ENCODE measurements at places on chromosomes 4 and X.

- DNase-seq: no peak
Measured at GRCh38 chrX:50609796-50610195, 139.2 kb upstream of the DGKK start.

DNA sequence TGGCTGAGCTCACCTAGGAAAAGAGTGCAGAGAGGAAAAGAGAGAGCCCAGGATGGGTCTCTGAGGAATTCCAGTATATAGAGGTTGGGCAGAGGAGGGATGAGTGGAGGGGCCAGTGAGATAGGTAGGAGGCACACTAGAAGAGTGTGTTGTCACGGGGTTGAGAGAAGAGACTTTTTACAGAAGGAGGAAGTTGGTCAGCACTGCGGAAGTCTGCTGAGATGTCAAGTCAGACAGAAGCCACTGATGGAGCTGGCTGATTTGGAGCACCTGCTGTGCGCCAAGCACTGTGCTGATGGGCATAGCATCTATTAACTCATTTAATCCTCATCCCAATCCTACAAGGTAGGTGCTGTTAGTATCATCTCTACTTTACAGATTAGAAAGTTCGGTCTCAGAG lies 60.4 kb downstream of the EFNB1 start:
- no peak for DNase-seq

GRCh38 chr4:472881-473569 lies 25.9 kb downstream of the ZNF721 start:
- no peak for DNase-seq

DNA sequence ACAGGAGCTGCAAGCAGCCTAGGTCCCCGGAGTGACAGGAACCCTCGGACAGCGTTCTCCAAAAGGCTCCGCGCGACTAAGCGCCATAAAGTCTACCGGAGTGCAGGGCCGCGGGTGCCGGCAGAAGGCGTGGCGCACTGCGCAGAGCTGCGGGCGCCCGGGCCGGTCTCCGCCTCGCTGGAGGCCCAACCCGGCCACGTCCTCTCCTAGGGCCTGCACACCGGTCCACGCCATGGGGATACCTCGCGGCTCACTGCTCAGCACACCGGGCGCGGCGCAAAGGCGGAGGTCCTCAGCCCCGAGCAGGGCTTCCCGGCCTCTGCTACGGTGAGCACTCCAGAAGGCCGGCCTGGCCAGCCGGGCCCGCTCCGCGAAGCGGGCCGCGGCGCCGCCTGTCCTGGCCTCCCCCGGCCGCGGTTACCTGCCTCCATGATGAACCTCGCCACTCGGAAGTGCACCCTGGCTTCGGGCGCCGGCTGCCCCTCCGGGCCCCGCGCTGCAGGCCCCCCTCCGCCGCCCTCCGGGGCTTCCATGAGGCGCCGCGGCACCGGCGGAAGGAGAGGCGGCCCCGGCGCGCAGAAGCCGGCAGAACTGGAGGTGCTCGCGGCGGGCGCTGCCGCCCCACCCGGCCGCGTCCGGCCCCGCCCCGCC lies at the start of gene CCNQ:
CCNQ (minus strand) TSS at position 599 of the 651 bp plus-strand sequence; CDS start at position 533, 66 bp downstream.
- DNase-seq: no peak

GRCh38 chrX:44042116-44042515 lies 68.9 kb upstream of the NDP start:
- no peak for DNase-seq

- no peak for DNase-seq
Measured at GRCh38 chrX:78555401-78555980, 103.6 kb downstream of the RTL3 start.

DNA sequence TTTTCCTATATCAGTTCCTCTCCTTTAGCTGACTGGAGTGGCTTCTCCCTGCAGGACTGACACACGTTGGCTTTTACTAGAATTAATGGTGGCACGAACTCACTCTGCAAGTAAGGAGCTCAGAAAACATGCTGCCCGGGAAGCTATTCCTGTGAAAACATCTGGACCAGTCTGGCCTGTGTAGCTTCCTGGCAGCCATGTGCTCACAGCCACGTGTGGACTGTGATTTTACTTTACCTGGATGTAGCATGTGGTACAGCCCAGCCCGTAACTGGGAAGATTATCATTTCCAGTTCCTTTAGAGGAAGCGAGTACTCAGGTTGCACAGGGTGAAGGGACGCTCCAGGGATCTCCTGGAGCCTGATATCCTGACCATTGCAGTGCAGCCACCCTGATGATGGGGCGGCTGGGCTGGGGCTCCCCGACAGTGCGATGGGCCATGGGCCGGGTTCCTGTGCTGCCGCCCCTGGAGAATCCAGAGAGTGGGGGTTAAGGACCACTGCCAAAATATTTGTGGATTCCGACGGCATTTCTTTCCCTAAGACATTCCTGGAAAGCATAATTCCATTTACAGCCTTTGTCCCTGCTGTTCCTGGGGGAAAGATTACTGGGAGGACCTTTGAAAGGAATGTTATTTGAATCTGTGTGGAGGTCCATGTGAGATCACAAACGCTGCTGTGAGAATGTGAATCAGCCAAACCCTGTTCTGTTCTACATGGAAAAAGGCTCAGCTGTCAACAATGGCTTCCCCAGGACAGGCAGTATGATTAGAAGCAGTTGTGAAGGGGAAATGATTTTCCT lies 35.0 kb downstream of the PROM1 start:
- DNase-seq: no peak

- DNase-seq: no peak
Measured at GRCh38 chr4:67918428-67918827, 34.6 kb upstream of the TMPRSS11D start.

GRCh38 chr4:52612341-52612740 lies 46.8 kb downstream of the USP46 start:
- no peak for DNase-seq

DNA sequence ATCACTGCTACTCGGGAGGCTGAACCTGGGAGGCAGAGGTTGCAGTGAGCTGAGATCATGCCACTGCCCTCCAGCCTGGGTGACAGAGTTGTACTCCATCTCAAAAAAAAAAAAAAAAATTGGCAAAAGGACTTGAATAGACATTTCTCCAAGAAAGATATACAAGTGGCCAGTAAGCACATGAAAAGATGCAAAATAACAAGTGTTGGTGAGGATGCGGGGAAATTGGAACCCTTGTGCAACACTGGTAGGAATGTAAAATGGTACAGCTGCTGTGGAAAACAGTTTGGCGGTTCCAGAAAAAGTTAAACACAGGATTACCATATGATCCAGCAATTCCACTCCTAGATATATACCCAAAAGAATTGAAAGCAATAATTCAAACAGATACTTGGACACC lies 19.4 kb downstream of the RBM10 start:
- no peak for DNase-seq

DNA sequence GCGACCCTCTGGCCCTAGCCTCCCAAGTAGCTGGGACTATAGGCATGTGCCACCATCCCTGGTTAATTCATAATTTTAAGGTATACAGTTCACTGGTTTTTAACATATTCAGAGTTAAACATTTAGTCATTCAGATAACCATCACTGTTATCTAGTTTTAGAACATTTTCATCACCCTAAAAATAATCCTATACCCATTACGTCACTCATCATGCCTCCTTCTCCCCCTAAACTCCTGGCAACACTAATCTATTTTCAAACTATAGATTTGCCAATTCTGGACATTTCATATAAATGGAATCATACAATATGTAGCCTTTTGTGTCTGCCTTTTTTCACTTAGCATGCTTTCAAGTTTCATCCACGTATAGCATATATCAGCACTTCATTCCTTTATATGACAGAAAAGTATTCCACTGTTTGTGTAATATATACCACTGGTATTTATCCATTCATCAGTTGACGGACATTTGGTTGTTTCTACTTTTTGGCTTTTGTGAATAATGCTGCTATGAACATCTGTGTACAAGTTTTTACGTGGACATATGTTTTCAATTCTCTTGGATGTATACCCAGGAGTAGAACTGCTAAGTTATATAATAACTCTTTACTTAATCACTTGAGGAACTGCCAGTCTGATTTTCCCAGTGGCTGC lies 32.0 kb upstream of the RPS3A start:
- DNase-seq: no peak

DNA sequence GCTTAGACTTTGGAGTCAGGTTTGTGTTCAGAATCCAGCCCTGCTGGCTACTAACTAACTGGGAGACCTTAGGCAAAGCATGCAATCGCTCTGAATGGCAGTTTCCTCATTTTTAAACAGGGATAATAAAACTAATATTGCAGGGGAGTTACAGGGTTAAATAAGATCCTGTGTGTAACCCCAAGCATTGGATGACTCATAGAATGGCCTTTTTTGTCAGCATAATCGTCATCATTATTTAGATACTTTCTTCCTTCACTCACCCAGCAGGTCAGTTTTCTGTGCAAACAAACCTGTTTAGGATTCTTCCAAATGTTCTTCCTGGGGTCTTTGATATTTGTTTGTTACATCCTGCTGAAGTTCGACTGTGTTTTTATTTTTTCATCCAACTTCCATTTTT lies 208.2 kb downstream of the EVC2 start:
- no peak for DNase-seq

GRCh38 chr4:19557161-19557560 lies 694.5 kb upstream of the SLIT2 start:
- DNase-seq: no peak

DNA sequence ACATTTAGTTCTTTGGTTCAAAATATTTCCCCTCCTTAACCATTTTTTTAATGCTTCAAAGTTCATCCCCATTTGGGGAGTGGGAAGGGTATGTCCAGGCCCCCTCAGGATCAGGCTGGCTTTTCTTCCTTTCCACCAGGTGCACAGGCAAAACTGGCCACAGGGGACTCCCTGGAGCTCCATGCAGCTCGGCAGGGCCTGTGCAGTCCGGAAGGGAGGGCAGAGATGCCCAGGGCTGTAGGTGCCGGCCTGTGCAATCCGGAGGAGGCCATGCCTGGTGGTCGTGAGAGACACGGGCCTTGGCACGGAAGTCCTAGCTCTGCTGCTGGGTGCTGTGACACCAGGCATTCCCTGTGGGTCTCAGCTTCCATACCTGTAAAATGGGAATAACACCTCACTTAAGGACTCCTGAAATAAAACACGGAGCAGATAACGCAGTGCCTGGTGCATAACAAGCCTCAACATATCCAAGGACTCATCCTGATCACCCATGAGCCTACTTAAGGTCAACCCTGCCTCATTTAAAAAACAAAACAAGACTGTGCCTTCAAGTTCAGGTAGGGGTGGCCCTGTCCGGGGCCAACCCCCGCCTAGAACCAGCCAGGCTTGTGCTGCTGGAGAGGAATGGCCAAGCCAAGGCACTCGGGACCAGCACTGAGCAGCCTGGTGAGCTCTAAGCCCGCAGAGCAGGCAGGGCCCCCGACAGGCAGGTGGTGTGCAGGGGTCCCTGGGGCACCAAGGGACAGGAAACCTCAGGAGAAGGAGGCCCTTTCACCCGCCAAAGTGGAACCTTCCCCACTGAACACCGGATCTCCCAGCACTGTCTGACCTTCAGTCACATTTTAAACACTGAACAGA lies 21.2 kb upstream of the CYP4V2 start:
- DNase-seq: no peak

DNA sequence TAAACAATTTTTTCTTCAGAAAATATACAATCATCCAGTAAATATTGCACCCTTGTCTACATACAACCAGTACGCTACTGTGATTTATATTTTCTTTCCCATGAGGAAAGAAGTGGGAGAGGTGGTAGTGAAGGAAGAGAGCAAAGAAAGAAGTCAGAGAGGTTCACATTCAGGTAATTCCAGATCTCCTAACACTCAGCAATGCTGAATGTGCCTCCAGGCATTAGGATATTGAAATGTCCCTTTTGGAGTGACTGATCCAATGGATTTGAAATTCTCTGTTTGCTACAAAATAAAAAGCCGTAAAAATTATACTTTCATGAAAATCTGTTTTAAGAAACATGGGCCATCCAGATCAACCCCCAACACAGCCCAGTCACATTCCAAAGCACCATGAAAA lies 211.9 kb upstream of the NR3C2 start:
- DNase-seq: no peak

DNA sequence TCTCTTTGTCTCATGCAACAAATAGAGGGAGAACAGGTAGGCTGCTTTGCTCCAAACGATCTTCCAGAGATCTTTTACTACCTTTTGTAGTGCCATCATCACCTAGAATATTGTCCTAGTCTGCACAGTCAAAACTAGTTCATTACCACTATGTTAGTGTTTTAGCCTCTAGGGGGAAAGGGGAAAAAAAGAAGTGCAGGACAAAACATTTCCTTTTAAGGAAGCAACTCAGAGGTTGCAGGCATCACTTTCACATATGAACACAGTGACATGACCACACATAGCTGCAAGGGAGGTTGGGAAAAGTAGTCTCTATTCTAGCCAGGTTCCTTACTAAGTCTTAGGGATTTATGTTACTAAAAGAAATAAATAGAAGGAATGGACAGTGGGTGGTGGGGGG lies 39.3 kb upstream of the RAP2C start:
- no peak for DNase-seq

DNA sequence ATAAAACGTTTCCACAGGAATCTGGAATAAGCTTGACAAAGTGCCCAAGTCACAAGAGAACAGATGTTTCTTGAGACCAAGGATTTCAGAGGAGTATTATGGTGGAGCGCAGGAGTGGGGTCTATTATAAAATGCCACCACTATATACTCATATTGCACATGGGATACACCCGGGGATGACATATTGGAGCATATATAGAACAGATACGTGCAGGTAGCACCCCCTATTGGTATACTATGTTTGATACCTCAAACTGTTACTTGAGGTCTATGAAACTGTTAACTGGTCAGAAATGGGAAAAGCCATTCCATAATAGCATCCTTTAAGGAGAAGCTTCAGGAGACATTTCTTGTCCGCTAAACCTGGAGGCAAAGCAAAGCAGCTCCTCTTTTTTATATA lies 86.0 kb downstream of the PCYT1B start:
- no peak for DNase-seq

GRCh38 chrX:80879143-80879542 lies 69.5 kb upstream of the BRWD3 start:
- no peak for DNase-seq

DNA sequence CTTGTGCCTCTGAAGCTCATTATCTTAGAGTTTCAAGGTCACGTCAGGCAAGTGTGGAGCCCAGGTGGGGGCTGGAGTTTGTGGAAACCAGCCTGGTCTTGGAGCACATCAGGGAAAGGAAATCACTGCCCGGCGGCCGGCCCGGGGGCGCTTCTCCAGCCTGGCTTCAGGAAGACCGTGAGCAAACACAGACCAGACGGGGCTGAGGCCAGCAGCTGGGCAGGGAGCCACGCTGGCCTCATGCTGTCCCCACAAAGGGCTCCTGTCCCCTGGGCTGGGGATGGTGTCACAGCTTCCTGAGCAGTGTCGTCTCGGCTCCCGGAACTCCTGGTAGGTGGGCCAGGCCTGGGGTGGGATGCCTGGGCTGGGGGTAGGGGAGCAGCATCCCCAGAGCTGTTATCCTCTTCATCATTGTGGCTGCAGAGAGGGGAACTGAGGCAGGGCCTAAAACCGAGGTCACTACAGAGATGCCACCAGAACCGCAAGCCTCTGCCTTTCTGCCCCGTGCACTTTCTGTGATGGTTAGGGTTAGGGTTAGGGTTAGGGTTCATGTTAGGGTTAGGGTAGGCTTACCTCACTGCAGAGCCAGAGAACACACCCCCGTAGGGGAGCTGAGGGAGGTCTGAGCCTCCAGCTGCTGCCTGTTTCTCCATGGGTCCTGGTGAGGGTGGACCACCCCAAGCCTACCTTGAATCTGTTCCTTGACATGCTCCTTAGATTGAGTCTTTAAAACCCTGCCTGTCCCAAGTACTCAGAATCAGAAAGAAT lies 77.5 kb downstream of the HTRA3 start:
- DNase-seq: no peak

Measured in stimulated activated CD8-positive, alpha-beta memory T cell treated with anti-CD3 and anti-CD28 coated beads, Interleukin-4, amount 100 ng/mL, for 24 hours (primary cell).